ENCODE measurements at places on chromosomes 7 and 10.

- no peak for DNase-seq
These were observed 7.0 kb downstream of the GPRIN2 start for GRCh38 chr10:46549171-46550075.

GRCh38 chr10:60901561-60902235 lies 42.3 kb downstream of the RHOBTB1 start:
- DNase-seq, result no peak

- no peak for DNase-seq
These were observed 26.4 kb downstream of the RNF133 start for GRCh38 chr7:122672536-122672935.

- DNase-seq, result no peak
These were observed 6.9 kb downstream of the PAPOLB start for GRCh38 chr7:4854916-4855315.

- no peak for DNase-seq
These were observed 63.6 kb downstream of the ZRANB1 start for GRCh38 chr10:125005312-125006187.

DNA sequence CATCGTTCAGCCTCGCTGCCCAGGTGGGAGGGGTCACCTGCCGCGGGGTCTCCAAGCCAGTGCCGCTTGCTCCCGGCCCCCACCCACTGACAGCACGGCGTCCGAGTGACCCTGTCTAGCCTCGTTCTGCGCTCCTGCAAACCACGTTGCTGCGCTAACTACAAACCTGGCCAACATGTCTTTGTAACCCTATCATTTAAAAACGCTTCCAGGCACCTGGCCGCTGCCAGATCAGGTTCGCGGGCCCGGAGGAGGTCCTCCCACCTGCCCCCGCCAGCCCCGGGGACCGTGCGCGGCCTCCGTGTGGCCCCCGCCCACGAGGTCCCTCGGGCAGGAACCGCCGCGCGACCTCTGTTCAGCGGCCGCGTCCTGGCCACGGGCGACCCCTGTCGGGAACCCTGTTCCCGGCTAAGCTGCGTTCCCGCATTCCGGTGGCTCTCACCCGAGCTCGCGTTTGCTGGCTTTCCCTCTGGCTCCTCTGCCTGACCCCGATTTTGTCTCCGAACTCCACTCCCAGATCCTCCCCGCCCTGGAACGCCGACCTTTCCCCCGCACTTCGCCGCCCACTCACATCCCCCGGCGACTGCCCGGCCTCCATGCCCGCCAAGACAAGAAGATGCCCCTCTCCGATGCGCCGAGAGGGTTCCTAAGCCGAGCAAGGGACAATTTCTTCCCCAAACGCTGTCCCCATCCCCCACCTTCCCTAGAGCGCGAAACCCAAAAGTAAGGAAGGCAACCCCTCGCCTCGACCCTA lies 2.4 kb downstream of the SFMBT2 start:
- no peak for DNase-seq

- no peak for DNase-seq
These were observed 431 bp downstream of the ZYX start for GRCh38 chr7:143381427-143382125.

DNA sequence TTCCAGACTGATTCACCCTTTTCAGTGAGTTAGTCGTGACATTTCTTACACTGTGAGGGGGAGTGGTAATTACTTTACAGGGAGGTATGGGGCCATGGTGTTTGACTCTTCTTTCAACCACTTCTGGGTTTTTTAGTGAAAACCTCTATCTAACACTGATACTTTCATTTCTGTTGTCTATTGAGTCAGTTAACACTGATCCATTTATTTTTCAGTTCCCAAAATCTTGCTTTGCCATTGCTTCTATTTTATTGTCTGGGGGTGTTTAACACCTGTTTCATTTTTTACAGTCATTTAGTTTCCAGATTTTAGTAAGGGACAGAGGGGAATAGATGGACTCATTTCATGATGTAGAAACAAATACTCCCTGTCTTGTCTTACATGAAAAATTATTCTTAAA lies 61.5 kb downstream of the HELLS start:
- no peak for DNase-seq

DNA sequence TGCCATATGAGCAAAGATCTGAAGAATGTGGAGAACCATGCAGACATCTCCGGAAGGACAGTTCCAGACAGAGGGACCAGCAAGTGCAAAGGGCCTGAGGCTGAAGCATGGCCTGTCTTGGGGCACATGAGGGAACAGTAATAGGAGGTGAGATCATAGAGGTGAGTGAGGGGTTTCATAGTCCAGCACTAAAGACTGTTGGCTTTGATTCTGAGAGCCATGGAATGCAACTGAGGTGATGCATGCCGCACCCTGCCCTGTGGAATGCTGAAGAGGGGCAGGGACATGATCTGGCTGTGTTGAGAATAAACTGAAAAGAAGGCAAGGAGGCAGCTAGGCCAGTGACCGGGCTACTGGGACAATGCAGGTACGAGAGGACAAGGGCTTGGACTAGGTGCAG lies 253.1 kb upstream of the KLF14 start:
- DNase-seq, result no peak
